ENCODE measurements at places on chromosomes 6 and 20.

- no peak for DNase-seq
Observed at GRCh38 chr6:149410557-149410956, 10.5 kb downstream of the SUMO4 start.

GRCh38 chr20:18287546-18287914 is 797 bp upstream of the ZNF133 start:
- no peak for DNase-seq

DNA sequence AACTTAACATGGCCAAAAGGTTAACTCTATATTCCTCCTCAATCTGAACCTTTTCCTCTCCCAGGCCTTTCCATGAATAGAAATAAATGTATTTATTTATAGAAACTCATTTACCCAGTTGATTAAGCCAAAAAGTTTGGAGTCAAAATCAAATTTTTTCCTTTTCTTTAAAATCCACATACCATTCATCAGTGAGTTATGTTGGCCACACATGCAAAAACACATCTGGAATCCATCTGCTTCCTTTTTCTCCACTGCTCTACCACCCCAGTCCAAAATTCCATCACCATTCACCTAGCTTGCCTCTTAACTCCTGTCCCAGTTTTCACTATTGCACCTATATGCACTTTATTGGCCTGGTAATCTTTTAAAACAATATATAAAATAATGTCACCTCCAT is 62.4 kb upstream of the TMEM200A start:
- DNase-seq, result no peak

DNA sequence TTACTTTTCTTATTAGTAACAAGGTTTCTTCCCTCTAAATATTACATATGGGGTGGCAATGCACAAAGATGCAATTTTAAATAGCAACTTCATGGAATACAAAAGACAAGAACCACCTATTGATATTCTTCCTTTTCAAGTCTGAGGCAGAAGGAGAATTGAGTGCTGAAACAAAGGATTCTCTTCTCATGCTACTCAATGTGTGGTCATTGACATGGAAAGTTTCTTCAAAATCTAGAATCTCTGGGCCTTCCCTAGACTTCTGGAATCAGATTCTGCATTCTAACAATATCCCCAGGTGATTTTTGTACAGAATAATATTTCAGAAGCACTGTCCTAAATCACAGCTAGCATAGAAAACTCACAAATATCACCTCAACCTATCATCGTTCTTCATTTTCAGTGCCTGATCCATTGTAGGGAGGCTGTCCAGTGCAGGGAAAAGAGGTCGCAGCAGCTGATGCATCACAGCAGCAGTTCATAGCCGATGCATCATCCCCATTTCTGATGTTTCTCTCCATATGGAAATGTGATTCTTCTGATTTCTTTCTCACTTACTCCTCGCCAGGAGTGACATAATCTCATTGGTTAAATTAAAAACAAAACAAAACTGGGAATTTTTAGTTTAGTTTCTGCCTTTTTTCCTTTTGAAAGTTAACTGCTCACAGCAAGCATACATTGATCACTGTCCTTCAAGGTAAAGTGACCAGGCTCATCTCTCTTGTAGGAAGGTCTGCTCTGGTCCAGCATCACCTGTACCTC is 139.5 kb upstream of the FAM83B start:
- no peak for DNase-seq

GRCh38 chr20:33475381-33476152 is 14.3 kb upstream of the CBFA2T2 start:
- DNase-seq, result no peak

DNA sequence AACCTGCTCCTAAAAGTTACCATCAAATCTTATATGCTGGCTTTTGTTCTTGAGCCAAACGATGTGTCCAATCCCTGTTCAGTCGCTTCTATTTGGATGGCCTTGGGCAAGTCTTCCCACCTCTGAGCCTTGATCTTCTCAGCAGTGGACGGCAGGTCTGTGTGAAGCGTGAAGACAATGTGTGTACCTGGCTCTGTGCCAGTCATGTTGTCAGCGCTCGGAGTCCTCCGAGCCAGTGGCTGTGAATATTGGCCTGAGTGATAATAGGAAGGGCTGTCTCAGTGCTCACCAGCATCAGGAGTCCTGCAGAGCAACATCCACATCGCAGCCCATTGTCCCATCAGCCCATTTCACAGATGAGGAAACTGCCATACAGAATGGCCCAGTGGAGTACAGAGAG is 219.0 kb downstream of the CDC5L start:
- DNase-seq, result no peak

- DNase-seq, result no peak
Observed at GRCh38 chr6:161374971-161375873, 101.4 kb upstream of the AGPAT4 start.

DNA sequence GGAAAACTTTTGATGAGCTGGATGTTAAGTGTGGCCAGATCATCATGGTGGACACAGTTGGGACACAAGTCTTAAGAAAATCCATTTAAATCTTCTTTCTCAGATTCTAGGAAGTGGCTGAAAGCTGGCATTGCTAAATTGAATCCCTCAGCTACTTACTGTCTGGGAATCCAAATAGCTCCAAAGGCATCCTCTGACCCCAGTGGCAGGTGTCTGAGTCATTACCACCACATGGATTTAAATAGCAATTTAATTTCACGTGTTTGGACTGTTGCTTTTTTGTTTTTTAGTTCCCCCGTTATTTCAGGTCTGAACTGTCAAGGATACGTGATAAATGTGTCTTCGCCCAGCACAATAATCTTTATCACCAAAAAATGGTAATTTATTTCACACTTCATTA is 33.2 kb upstream of the HDGFL1 start:
- no peak for DNase-seq

GRCh38 chr6:14660806-14661579 is 543.4 kb downstream of the CD83 start:
- peak; percentile 19 for DNase-seq
